ENCODE measurements at places on chromosomes 5 and 9.

- DNase-seq: no peak
Measured at GRCh38 chr5:138408023-138408422, 30.8 kb upstream of the REEP2 start.

- peak; percentile 53 for DNase-seq
Measured at GRCh38 chr9:70411121-70411929, 3.1 kb downstream of the KLF9 start.

- DNase-seq: no peak
Measured at GRCh38 chr5:9105851-9106250, 440.0 kb downstream of the SEMA5A start.

GRCh38 chr5:140953234-140953633 lies 13.0 kb upstream of the PCDHAC2 start:
- no peak for DNase-seq

DNA sequence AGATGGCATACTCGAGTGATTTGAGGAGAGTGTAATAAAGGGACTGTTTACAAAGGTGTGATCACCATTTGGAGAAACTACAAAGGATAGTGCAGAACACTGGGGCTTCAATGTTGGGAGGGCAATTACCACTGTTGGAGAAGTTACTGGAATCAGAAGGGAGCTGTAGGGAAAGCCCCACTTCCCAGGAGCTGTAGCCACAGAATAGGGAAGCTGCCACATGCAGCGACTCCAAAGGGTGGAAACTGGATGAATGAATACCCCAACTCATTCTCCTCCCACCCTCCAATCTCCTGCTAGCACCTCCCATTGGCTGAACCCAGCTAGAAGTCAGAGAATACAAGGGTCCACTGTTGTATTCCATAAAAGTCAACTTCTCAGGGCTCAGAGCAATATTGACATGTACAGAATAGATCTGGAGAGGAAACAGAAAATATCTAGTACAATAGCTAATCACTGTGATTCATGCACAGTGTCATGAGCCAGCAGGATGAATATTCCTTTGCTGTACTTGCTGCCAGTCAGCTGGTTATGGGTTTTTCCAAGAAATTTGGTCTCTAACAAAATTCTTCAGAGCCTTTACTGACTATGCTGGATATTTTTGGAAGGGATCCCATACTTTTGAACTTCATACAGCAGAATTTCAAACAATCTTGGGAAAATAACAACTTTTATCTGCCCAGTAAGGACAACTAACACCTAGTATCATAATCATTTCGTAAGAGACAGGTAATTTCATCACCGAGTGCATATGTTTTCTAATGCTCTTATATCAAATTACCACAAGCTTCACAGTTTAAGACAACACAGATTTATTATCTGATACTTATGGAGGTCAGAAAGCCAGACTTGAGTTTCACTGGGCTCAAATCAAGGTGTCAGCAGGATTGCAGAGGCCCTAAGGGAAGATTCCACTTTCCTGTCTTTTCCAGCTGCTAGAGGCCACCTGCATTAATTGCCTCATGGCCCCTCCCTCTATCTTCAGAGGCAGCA lies 39.6 kb downstream of the PDCD1LG2 start:
- no peak for DNase-seq

DNA sequence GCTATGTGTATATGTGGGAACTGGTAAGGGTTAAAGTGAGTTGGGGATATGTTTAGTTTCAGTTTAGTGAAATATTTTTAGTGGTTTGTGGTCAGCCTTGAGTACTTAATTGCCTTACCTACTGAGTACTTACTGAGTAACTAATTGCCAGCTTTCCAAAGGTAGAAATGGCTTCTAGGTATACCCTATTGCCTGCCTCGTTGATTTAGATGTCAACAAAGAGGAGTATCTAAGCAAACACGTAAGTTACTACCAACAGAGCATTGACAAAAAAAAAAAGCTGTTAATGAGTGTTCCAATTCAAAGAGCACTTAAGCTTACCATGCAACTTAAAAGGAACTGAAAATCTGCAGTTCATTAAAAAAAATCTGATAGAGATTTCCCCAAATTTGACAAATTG lies 8.8 kb downstream of the ATP10B start:
- DNase-seq: no peak

GRCh38 chr5:170743876-170744212 lies 39.7 kb upstream of the GABRP start:
- DNase-seq: no peak

DNA sequence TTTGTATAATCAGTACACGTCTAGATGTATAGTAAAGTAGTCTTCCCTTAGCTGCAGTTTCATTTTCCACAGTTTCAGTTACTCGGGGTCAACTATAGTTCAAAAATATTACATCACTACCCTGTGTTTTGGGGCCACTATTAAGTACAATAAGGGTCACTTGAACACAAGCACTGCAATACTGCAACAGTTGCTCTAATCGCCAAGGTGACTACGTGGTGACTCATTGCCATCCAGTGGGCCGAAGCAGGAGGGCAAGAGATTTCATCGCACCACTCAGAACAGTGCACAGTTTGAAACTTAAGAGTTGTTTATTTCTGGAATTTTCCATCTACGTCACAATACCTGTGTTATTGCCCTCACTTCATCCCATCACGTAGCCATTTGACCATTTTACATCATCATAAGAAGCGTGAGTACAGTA lies at the start of gene ARL14EPL:
Gene ARL14EPL (plus strand): TSS at position 379 of the 424 bp plus-strand sequence. CDS start 18,994 bp downstream, outside the sequence.
- peak; percentile 18 for DNase-seq
